ENCODE measurements at places on chromosomes 6 and 20.

GRCh38 chr20:57678340-57678739, 31.5 kb downstream of the PMEPA1 start:
- DNase-seq, result no peak

GRCh38 chr6:25623065-25623464, 28.9 kb upstream of the SCGN start:
- no peak for DNase-seq

GRCh38 chr6:128882991-128883611, at the start of gene LAMA2:
LAMA2 (plus strand) TSS chr6:128883138; CDS start chr6:128883246, 108 bp downstream.
- no peak for DNase-seq

GRCh38 chr6:26032340-26033084, 54.7 kb upstream of the HFE start:
- no peak for DNase-seq

DNA sequence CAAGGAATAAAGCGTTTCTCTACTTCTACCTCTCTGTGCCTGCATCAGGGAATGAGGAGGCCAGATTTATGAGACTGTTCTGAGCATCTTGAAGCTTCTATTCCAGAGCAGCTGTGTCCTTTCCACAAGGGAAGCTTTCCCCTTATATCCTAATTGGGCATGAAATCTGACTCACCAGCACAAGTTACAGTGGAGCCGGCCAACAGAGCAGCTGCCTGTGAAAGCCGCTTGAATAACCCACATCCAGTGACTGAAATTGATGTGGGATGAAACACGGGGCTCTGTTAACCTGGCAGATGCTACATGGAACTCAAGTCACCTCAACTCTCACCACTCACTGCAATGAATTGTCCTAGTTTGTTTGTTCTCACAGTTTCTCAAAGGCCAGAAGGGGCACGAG, 400.3 kb downstream of the TFAP2A start:
- no peak for DNase-seq
